PC-3 (cell line): ENCODE measurements at places on chromosomes 11 and 22. TPM values are rescaled to one million over a fixed set of nuclear protein-coding genes. Genes with fewer than 3 reads are reported as not detected.

DNA sequence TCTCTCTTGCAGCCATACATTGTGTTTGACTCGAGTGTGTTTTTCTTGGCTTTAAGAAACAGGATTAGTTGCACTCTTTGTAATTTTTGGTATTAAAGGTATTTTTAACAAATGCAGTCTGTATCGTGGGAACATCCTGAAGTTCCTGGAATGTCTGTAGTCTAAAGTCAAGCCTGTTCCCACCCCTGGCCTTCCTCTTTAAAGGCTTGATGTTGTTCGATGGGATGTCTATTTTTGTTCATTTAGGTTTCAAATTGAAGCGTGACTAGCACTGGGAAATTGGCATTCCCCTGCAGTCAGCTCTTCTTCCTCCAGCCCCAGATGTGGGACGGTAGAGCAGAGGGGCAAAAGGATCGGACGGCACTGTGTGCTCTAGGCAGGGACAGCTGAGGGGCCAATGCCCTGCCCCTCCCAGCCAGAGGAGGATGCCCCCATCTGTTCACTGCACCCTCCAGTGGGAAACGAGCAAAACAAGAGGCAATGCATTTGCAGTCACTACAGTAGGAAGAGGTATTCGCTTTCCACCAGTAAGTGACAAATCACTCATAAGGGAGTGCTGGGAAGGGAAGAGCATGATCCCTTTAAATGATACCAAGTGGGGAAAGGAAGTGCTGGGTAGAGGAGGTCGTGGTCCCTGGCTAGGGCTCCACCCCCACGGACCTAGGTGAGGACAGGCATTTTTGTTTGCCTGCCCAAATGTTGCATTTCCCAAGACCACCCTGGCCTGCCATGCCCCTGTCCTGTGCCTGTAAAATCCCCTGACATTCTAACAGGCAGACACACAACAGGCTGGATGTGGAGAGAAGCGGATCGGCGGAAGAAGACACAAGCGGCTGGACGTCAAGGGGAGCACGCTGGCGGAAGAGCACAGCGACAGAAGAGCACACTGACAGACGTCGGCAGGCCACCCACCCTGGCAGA lies 47.4 kb upstream of the SEPTIN5 start:
- H3K27ac ChIP-seq = no peak overlapping the region
- H3K27me3 ChIP-seq = no peaks in the 10 kb centered on the region
- no peaks in the 10 kb centered on the region for H3K4me1 ChIP-seq

DNA sequence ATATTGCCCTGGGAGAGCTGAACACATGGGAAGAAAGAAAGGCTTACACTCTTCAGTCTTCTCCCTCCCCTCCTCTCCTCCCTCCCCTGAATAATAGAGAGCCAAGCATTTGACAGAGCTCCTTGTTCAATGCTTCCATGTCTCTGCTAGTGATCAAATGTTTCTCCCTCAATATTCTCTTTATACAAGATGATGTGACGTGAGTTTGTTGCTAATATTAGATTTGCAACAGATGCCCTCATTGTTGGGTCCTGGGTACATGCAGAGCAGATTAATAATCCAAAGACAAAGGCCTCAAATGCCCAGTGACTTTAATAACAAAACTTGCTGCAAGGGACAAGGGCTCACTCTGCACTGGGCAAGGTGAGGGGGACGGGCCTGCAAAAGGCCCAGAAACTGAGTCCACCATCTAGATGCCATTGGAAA lies 7.1 kb upstream of the ENDOD1 start:
- peaks cover 12% of the 10 kb centered on the region for H3K4me1 ChIP-seq
- no peak overlapping the region for H3K27ac ChIP-seq
- no peak overlapping the region for H3K4me3 ChIP-seq
- no peaks in the 10 kb centered on the region for H3K27me3 ChIP-seq
- DNase-seq = no peak
- no peaks in the 10 kb centered on the region for H3K36me3 ChIP-seq

DNA sequence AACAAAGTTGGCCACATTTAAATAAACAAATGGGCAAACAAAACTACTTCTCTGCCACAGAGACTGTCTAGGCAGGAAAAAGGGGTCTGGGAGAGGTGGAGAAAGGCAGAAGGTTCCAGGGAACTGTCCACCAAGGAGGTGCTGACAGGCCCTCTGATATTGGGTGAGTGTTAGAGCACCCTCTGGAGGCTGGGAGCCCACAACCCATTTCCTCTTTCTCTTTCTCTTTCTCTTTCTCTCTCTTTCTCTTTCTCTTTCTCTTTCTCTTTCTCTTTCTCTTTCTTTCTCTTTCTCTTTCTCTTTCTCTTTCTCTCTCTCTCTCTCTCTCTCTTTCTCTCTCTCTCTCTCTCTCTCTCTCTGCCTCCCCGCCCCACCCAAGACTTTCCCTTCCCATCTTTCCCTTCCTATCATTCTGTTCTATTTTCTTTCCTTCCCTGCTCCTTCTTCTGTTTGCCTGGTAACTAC lies 912.8 kb downstream of the DLG2 start:
- no peaks in the 10 kb centered on the region for H3K4me1 ChIP-seq
- H3K27ac ChIP-seq = no peak overlapping the region
- DNase-seq = peak; percentile 83
- peaks cover 12% of the 10 kb centered on the region for H3K27me3 ChIP-seq

- no peaks in the 10 kb centered on the region for H3K36me3 ChIP-seq
- H3K4me3 ChIP-seq = no peak overlapping the region
- no peaks in the 10 kb centered on the region for H3K4me1 ChIP-seq
- no peaks in the 10 kb centered on the region for H3K27me3 ChIP-seq
Observed at GRCh38 chr22:36730176-36730858, 26.8 kb upstream of the CACNG2 start.

DNA sequence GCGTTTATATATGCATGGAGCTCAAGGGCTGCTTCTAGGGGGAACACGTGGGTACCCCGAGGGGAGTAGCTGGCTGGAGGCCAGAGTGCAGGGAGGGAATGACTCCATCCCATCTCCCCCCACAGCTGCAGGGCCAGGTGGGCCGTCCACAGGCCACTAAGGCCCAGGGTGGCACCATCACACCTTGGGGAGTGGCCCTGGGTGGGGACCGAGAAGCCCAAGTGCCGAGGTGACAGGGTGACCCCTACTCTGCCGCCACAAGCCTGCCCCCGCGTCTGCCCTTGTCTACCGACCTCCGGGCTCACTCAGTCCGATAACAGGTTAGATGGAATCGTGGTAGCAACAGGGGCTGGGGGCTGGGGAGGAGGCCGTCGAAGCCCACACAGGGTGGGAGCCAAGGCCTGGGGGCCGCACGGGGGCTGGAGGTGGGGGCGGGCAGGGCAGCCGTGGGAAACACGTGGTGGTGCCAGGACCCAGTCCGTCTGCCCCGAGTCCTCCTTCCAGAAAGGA lies 125.7 kb downstream of the KCNQ1OT1 start:
- no peak overlapping the region for H3K4me3 ChIP-seq
- H3K27me3 ChIP-seq = no peaks in the 10 kb centered on the region
- H3K4me1 ChIP-seq = no peaks in the 10 kb centered on the region
- no peak for DNase-seq

The IGLL1 gene
- not detected in 2 replicates for total RNA-seq

The TMEM191B gene
- 3.2 and 14.8 TPM in 2 replicates for total RNA-seq

The PHLDA2 gene
- 101 and 110 TPM in 2 replicates for total RNA-seq

The CD82 gene
- total RNA-seq = 4.3 and 5.0 TPM in 2 replicates
